ENCODE measurements at places on chromosomes 5 and 9.

DNA sequence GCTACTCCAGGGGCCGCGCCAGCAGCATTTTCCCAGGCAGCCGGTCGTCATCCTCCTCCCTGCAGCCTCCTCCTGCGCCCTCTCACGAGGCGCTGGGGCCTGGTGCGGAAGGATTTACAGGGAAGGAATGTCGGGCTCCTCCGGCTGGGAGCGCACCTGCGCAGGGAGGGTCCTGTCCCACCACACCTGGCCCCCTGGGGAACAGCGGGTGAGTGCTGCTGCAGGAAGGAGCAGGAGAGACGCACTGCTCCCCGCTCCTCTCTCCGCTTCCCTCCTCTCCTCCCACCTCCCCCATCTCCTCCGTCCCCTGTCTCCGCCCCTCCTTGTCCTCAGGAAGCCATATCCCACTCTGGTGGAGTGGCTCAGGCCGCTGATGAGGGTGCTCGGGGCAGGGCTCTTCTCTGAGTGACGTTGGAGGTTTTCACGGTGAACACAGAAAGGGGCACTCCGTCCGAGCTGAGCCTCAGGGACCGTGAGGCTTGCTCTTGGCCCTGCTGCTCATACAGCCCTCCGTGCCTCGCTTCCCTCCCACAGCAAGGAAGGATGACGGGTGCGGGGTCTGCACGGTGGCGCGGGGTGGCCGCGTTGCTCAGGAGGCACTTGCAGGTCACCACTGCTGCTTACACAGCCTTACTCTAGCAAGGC is 31.3 kb downstream of the IRX4 start:
- no peak for DNase-seq

- DNase-seq, result no peak
Observed at GRCh38 chr5:41109186-41109585, 38.0 kb upstream of the MROH2B start.

DNA sequence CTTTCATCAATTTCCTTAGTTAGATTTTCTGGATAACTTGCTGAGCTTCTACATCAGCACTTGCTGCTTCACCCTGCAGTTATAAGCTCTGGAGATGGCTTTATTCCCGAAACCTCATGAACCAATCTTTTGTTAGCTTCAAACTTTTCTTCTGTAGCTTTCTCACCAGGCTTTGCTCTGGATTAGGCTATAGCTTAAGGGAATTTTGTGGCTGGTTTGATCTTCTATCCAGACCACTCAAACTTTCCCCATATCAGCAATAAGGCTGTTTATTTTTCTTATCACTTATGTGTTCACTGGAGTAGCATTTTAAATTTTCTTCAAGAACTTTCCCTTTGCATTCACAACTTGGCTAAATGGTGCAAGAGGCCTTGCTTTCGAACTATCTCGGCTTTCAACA is 1173.5 kb upstream of the NUDT12 start:
- no peak for DNase-seq

- no peak for DNase-seq
Observed at GRCh38 chr5:14370386-14370785, 211.2 kb upstream of the OTULINL start.

DNA sequence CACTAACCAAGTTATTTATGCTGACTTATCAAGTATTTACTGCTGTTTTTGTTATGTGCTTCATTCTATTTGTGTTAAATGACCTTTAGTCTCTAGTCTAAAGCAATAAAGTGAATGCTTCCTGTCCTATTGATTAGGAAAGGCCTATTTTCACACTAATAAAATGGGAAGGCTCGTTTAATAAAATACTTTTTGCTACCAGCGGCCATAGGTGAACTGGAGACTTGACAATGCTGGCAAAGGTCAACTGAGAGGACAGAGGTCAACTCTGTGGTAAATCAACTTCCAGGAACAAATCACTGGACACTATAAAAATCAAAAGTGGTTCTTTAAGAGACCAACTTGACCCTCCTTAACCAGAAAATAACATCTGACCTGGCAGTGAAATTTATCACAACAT is 634.3 kb downstream of the ISL1 start:
- no peak for DNase-seq

GRCh38 chr5:143147902-143148301 is 255.6 kb downstream of the NR3C1 start:
- DNase-seq, result no peak

GRCh38 chr5:60207040-60207439 is 313.5 kb upstream of the PDE4D start:
- DNase-seq, result no peak

- DNase-seq, result no peak
Observed at GRCh38 chr5:177304392-177305119, 957 bp downstream of the PRELID1 start.

DNA sequence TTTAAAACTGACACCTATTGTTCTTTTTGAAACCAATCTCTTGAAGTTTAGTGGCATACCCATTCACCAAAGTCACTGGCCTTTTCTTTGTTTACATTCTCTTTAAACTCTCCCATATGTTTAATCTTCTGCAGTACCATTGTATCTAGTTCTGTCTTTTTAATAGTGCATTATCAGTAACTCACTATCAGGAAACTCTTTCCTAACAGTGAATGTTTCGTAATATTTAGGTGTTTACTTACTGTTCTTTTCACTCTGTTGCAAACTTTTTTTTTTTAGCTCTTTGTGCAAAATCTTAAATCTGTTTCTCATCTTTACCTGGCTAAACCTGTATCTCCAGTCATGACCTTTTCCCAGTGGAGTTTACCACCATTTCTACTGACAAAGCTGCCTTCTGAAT is 17.2 kb downstream of the SMAD5 start:
- no peak for DNase-seq

- DNase-seq, result no peak
Observed at GRCh38 chr9:132312873-132313272, 41.9 kb downstream of the SETX start.

- no peak for DNase-seq
Observed at GRCh38 chr5:108124596-108124995, 257.3 kb downstream of the FBXL17 start.

DNA sequence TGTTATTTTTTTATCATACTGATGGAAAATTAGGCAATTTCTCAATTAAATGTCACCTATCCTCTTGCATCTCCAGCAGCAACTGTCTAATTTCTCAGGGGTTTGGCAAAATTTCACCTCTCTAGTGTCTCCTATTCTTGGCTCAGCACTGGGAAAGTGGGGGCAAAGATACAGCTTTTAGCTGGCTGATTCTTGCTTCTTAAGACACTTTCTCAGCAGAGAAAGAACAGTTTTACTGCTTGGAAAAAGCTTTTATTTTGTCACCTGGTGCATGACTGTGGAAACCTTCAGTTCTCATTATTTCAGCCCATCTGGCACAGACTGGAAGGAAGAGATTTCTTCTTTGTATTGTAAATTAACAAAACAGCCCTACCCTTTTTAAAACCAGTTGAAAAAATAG is 283.6 kb upstream of the SGCD start:
- DNase-seq, result no peak

DNA sequence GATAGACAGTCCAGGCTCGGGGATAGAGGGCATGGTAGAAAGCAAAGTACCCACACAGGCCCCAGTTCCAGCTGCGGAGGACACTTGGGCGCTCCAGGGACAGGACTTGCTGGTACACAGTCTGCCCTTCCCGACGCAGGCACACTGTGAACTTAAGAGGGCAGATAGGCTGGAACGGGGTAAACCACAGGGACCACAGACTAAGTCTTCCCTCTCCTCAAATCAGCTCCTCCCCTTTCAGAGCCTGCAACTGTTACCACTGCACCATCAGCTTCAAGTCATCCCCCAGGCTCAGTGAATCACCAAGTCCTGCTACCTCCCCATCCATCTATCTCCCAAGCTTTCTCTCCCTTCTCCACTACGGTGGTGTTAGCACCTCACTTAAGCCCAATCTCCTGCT is 7.3 kb downstream of the GBA2 start:
- DNase-seq, result no peak

DNA sequence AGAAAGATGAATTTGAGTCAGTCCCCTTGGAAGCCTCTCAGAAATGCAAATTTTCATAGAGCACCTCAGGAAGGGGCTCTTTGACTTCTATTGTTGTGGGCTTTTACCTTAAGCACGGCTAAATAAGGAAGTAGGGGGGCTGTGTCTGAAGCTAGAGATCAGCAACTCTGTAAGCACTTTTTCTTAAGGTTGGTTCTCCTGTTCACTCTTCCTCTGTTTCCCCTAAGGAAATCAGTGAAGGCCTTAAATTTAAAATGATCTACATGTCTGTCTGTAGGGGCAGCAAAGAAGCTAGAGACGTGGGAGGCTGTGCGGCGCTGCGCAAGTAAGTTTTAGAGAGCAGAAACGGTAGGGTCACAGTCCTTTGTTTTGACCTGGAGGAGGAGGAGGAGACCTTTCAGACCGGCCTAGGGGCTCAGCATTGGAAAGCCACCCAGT is 1.2 kb upstream of the CDC14B start:
- no peak for DNase-seq

GRCh38 chr9:99056886-99057664 is 47.8 kb upstream of the TGFBR1 start:
- no peak for DNase-seq

DNA sequence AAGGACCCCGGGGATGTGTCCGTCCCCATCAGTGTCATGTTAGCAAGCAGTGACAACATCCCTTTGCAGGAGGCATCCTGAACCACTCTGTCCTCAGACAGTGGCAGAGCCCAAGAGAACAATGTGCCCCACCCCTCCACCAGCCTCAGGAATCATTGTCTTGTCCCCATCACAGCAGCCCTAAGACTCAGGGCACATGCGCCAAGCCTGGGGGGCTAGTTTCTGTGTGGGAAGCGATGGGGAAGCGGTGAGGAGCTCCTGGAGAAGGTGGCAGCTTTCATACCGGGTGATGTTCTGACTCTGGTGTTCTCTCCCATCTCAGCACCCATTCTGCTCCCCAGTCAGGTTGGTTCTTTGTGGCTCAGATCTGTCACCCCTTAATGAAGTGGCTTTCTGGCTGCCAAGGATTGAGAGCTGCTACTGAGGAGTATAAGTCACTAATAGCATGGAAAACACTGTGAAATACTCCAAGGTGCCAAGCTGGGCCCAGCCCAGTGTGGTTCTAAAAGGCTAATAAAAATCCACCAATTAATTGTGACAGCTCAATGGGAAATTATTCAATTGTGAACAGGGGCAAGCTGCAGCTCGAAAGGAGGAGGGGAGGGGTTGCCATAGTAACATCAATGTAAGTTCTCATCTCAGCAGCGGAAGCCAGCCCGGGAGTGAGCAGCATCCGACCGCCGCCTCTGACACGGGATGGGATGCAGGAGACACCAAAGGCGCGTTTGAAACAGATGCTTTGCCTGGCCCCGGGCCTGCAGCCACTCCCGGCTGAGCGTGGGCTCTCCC is 4.7 kb downstream of the QRFP start:
- no peak for DNase-seq

DNA sequence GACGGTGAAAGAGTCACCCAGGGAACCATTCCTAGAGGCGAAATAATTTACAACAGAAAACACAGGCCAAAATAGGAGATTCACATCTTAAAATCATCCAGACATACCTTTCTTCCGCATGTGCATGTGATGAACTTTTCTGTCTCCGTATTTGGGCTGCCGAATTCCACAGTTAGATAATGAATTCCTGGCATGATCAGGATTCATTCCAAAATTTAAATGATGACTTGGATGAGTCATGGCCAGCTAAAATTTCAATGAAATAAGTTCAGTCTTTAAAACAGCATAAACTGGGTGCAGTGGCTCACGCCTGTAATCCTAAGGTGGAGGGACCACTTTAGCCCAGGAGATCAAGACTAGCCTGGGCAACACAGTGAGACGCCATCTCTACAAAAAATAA is 82.7 kb downstream of the DROSHA start:
- no peak for DNase-seq

DNA sequence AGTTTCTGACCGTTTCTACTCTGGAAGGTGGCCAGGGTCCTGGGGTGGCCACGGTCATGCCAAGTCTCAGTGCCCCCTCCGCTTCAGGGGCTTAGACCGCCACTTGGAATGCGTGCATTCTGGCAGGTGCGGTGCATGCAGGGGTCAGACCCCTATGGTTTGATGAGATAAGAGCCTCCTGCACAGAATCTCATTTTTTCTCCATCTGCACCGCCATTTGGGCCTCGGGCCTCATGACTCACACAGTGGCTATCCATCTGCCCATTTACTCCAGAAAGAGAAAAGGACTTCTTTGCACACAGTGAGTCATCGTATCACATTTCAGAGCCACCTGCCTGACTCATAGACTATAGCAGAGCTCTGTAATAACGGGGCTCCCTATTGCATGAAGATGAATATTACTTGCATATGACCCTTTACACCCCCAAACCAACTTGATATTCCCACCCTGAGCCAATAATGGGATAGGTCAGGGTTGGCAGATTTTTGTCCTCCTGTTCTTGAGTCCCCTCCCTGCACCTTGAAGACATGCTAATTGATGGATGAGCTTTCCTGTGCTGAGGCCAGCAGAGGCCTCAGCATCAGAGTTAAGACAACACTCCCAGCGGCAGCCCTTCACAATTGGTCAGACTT is 157.4 kb downstream of the NR3C1 start:
- no peak for DNase-seq

DNA sequence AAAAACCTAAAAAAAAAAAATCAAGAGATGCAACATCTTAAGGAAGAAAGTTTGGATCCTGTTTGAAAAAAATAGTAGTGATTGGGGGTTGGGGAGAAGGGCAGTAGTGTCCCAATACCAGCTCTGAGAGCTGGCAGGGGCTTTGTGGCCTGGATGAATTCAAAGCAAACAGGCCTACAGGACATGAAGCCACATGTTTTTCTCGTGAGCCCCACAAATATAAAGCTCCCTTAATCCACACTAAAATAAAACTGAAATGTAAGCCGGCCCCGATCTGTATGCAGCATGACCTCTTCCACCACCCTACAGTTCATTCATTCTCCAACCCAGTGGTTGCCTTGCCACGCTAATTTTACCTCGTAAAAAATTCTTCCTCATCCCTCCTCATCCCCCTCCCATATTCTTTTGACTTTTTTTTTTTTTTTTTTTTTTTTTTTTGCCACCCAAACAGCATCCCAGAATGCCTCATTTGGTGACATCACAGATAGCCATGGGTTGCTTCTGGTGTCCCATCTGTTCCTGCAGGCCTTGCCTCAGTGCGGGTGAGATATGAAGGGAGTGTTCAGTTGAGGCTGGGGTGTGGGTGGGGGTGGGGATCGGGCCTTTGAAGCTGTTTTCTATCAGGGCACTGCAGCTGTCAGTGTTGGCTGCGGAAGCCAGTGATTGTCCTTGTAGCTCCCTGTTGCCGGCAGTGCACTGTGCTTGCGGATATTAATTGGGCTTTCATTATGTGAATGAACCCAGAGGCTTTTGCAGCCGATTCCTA is 81.6 kb upstream of the NFIB start:
- no peak for DNase-seq

- DNase-seq, result no peak
Observed at GRCh38 chr9:94153905-94154304, 69.6 kb downstream of the PTPDC1 start.

GRCh38 chr5:111132076-111132475 is 39.9 kb downstream of the WDR36 start:
- DNase-seq, result no peak

DNA sequence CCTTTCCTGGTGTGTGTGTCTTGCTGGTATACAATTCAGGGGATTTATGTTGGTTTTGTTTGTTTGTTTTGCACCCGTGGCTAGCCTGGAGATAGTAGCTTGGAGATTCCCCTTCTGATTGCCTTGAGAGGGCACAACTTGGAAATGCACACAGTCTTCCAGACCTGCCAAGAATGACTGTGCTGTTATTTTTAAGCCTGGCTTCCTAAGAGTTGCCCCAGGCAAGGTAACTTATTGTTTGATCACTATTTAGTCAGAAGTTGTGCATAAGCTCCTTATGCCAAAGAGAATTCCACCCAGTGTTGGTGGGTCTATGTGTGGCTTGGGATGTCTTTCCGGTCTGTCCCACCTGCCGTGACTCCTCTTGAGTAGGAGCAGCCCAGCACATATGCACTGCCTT is 421.9 kb upstream of the KCNN2 start:
- no peak for DNase-seq
